ENCODE measurements at places on chromosomes 7 and 10.

GRCh38 chr10:132685921-132686680 lies 99.8 kb downstream of the NKX6-2 start:
- no peak for DNase-seq

DNA sequence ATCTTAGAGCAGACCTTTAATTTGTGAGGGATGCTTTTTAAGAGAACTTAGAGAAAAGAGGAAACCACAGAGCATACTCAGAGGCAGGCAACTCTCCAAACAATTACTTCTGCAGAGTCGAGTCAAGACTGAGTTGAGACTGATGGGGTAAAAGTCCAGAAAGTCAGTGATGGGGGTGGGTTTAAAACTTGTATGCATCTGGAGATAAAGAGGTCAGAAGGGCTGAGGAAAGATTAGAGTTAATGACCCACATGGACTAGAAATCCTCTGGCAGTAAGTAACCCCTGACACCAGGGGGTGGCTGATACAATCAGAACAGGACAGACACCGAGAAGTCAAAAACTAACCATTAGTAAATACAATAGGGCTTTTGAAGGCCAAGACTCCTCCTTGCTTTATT lies 42.4 kb upstream of the SEPTIN7 start:
- peak; percentile 6 for DNase-seq

- DNase-seq: no peak
Observed at GRCh38 chr7:27240015-27240731, 2.4 kb upstream of the EVX1 start.

- DNase-seq: no peak
Observed at GRCh38 chr10:98293550-98294269, 25.7 kb upstream of the LOXL4 start.

DNA sequence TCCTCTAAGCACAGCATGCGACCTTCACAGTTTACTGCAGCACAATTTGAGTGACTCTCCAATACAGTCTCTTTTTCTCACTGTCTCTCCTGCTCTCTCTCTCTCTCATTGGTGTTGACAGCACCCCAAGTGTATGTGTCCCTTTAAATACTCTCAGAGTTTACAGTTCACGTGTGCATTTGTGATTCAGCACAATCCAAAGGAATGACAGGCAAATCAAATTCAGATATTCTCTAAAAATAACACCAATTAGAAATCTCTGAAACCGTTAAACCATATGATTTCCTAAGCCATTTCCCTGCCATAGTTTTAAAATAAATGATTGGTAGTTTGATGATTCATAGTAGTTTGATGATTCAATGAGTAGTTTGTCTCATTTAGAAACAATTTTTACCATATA lies 104.0 kb upstream of the GAD2 start:
- DNase-seq: no peak

DNA sequence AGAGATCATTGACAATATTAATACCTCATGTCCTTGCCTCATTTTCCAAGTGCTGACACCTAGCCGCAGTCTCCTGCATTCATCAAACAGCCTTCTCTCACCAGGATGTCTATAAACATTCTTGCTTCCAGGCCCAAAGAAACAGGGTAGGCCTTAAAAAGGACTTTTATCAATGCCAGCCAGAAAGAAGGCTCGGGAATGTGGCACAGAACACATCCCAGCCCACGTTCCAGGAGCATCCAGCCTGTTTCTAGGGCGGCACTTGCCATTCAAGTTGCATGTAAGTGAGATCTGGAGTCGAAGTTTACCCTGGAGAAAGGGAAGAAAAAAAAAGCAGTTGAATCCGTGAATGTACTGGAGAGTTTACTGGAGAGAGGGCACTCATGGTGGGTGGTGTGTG lies 1083.1 kb downstream of the KCNMA1 start:
- no peak for DNase-seq

- no peak for DNase-seq
Observed at GRCh38 chr7:78296046-78296597, 497.5 kb downstream of the PHTF2 start.

GRCh38 chr7:74364061-74364460 lies 74.9 kb downstream of the CLIP2 start:
- DNase-seq: no peak

GRCh38 chr10:69406302-69406811 lies 10.4 kb downstream of the TACR2 start:
- DNase-seq: no peak

GRCh38 chr7:47088329-47089067 lies 493.4 kb downstream of the TNS3 start:
- peak; percentile 64 for DNase-seq

DNA sequence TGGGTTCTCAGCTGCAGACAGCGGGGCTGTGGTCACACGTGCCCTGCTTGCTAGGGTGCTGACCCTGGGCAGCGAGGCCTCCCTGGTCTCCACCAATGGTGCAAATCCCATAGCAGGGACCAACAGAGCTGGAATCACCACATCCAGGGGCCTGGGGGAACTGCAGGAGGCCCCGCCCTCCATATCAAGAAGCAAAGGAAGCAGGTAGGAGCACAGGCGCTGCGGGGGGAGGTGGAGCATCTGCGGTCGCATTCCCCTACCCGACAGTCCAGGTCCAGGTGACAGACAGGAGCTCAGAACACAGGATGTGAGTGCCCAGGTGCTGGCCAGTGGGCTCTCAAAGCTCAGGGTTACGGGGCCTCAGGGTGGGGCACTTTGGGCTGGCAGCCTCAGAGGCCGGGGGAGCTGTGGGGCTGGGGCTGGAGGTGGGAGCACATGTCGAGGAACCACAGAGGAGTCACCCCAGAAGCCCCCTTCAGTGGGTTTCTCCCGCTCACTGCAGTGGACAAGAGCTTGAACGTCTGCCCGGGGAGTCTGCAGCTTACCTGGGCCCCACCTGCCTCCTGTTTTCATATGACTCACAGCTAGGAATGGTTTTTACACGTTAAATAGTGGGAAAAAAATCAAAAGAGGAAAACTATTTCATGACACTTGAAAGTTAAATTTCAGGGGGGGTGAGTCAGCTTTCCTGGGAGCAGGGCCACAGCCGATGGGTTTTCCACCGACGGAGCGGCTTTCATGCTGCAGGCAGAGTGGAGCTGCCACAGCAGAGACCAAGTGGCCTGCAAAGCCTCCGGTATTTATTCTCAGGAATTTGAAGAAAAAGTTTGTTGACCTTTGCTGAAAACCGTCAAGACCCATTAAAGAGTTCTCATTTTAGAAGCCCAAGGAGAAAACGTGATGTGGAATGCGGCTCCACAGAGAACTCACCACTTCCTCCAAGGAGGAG lies 148.7 kb upstream of the PPP2R2D start:
- no peak for DNase-seq

- DNase-seq: no peak
Observed at GRCh38 chr7:154598396-154598795, 404.5 kb downstream of the PAXIP1 start.
